Uterus (tissue), 4 donors: ENCODE measurements at places on chromosomes 2 and 18. TPM values are rescaled to one million over a fixed set of nuclear protein-coding genes. Genes with fewer than 3 reads are reported as not detected.

CCDC74B gene
- 4.6 TPM for total RNA-seq

STK16 gene
- 55.6 TPM for total RNA-seq

SMAD2 gene
- 132 TPM for total RNA-seq

TMEM247 gene
- total RNA-seq: not detected

POTEC gene
- total RNA-seq: not detected

- no peak for DNase-seq
Observed at GRCh38 chr2:181178130-181178529, 197.7 kb downstream of the UBE2E3 start.

DNA sequence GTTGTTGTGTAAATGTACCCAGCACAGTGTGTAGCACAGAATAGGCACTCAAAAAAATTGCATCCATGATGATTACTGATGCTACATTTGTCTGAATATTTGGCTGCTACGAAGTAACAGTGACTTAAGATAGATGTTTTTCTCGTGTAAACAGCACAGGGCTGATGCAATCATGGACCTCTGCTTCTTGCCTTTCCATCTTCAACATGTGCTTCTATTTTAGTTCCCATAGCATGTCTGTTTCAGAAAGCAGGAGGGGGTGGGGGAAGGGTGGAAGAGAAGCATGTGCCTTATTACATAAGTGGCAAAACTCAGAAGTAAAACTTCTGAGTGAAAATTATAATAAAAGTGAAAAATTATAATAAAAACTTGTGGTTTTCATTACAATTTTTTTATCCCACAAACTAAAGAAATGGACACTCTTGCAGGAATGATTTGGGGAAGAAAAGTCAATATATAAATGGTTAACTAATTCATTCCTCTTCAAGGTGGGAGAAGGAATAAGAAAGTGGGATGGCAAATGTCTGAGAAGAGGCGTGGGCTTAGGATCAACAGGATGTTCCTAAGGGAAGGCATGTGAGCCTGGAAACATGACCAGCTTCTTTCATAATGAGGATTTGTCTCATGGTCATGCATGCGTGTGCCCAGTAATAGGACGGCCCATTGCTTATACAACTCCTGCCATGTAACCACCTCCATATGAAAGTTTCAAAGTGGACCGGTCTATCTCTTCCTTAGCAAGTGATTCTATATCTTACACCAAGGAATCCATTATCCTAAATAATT is 27.2 kb downstream of the CCBE1 start:
- DNase-seq: no peak

- no peak for DNase-seq
Observed at GRCh38 chr2:221780281-221780688, 208.2 kb upstream of the EPHA4 start.

GRCh38 chr2:188478724-188479123 is 187.1 kb downstream of the GULP1 start:
- DNase-seq: no peak

GRCh38 chr2:168246483-168247340 is 683 bp downstream of the STK39 start:
- peak; percentile 57 for DNase-seq

GRCh38 chr18:25097057-25097456 is 254.9 kb downstream of the ZNF521 start:
- DNase-seq: no peak

GRCh38 chr2:50492477-50492851 is 539.5 kb downstream of the NRXN1 start:
- DNase-seq: no peak

DNA sequence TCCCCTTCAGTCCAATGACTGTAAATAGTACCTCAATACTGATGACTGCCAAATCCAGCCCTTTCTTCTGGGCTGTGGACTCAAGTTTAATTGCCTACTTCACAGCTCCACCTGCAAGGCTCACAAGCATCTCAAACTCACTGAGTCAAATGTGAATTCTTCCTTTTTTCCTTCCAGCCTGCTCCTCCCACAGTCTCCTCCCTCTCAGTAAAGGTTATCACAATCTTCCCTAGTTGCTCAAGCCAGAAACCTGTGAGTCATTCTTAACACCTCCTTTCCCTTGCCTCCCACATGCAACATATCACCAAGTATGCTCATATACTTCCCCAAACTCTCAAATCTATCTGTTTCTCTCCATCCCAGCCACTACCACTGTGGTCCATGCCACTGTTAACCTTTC is 3.7 kb upstream of the MFSD6 start:
- DNase-seq: no peak

- no peak for DNase-seq
Observed at GRCh38 chr2:184927040-184927439, 328.7 kb downstream of the ZNF804A start.

- DNase-seq: no peak
Observed at GRCh38 chr2:65073879-65074565, 17.8 kb downstream of the CEP68 start.

DNA sequence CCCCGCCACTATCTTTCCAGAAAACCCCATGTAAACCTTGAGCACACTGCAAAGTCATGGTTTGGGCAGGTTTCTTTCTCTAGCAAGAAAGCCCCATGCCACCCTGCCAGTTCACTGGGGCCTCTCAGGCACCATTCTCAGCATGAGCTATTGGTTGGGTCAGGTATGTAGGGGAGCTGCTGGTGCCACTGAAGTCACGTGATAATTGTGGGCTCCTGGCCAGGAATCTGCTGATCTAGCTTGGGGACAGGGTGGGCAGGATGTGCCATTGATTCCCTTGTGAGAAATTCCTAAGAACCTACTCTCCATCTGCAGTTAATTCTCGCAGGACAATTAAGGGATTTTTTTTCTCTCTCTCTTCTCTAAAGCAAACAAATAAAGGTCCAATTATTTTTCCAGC is 26.5 kb upstream of the HNMT start:
- DNase-seq: no peak

GRCh38 chr2:236764716-236765115 is 195.1 kb downstream of the ACKR3 start:
- no peak for DNase-seq

- DNase-seq: no peak
Observed at GRCh38 chr18:29840089-29840488, 1202.5 kb downstream of the DSC3 start.
